Foreskin keratinocyte (primary cell): ENCODE measurements at places on chromosomes 11 and 22. TPM values are rescaled to one million over a fixed set of nuclear protein-coding genes. Genes with fewer than 3 reads are reported as not detected.

The CTSD gene
- 116 and 154 TPM in 2 replicates for total RNA-seq

The SELENOM gene
- 5.7 and 15.5 TPM in 2 replicates for total RNA-seq

The OR52E8 gene
- total RNA-seq, result not detected in 2 replicates

The FAM180B gene
- not detected in 2 replicates for total RNA-seq

The OR51E2 gene
- not detected in 2 replicates for total RNA-seq

The SLC22A9 gene
- not detected in 2 replicates for total RNA-seq

The CCDC82 gene
- total RNA-seq, result 14.8 and 15.2 TPM in 2 replicates

The LYVE1 gene
- total RNA-seq, result not detected in 2 replicates

The MUC6 gene
- total RNA-seq, result not detected in 2 replicates

The F2 gene
- total RNA-seq, result not detected in 2 replicates
